H54 (cell line): ENCODE measurements at places on chromosomes 6 and 20.

- DNase-seq, result no peak
Measured at GRCh38 chr6:145850671-145851070, 36.1 kb upstream of the FBXO30 start.

DNA sequence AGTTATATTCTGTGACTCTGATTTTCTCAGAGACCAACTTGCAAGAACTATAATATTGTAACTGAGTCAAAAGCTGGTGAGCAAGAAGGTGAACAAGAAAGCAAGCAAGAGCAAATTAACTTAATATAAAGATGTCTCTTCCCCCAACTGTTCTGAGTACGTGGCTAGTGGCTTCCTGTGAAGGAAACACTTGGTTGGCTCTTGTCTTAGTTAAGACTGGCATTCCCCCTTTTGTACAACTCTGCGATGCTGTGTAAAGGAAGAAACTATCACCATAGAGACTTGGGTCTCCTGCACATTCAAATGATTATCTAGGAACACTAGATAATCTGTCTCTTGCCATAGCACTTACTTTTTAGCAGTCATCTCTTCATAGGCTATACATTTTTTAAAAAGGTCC, 47.3 kb upstream of the TNFAIP3 start:
- DNase-seq, result no peak

DNA sequence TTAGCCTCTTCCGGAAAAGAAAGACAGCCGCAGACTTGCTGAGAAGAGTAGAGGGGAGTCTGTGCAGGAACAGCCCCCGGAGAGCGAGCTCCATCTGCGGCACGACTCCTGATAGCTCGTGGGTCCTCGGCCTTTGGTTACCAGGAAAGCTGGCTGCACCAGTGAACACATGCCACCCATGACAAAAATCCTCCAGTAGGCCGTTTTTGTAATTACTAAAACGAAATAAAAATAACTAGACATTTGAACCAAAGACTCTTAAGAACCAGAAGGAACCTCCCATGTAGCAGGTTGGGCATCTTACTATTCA, 42.2 kb downstream of the RAMACL start:
- DNase-seq, result no peak

- no peak for DNase-seq
Measured at GRCh38 chr20:58953050-58953449, 28.0 kb upstream of the NELFCD start.

- DNase-seq, result no peak
Measured at GRCh38 chr20:12916699-12917098, 92.1 kb upstream of the SPTLC3 start.

- no peak for DNase-seq
Measured at GRCh38 chr20:24662752-24663365, 193.4 kb downstream of the SYNDIG1 start.

GRCh38 chr6:52157301-52157941, 28.8 kb upstream of the IL17A start:
- peak; percentile 18 for DNase-seq

GRCh38 chr20:10219993-10220750, 1.5 kb downstream of the SNAP25 start:
- no peak for DNase-seq

- DNase-seq, result no peak
Measured at GRCh38 chr6:905556-905955, 212.6 kb upstream of the EXOC2 start.

- no peak for DNase-seq
Measured at GRCh38 chr20:48990467-48990866, 55.6 kb upstream of the CSE1L start.

- DNase-seq, result peak; percentile 74
Measured at GRCh38 chr20:1415667-1416468, 23.0 kb upstream of the FKBP1A start.

DNA sequence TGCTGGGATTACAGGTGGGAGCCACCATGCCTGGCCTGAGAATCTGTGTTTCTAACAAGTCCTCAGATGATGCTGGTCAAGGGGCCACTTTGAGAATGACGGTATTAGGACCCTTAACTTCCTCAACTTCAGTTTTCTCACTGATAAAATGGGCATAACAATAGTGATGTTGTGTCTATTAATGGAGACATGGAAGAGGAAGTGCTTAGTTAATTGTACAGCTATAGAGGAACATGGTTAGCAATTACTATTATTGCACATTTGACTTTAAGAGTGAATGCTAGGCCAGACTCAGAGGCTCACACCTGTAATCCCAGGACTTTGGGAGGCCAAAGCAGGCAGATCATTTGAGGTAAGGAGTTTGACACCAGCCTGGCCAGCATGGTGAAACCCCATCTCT, 12.7 kb downstream of the DPPA5 start:
- DNase-seq, result no peak

- no peak for DNase-seq
Measured at GRCh38 chr20:20706285-20706684, 6.2 kb downstream of the RALGAPA2 start.

- no peak for DNase-seq
Measured at GRCh38 chr20:7691647-7692269, 248.5 kb downstream of the HAO1 start.

DNA sequence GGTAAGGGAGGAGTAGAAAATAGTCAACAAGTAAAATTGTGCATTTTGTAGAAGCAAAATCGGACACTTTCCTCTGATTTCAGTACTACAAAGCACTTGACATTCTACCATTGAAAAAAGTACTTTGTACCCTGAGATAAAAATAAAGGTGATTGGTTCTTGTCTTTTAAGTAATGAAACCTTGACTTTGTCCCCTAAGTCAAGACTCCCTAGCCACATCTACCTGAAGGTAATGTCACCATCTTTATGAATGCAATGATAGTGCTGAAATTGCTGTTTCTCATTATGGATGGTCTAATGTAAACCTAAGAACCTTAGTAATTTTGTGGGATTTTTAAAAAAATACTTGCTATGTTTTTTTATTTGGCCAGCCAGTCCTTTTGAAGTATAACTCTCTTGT, 2.4 kb upstream of the MAN1A1 start:
- no peak for DNase-seq

- DNase-seq, result no peak
Measured at GRCh38 chr6:43339168-43339567, 30.3 kb downstream of the ZNF318 start.

DNA sequence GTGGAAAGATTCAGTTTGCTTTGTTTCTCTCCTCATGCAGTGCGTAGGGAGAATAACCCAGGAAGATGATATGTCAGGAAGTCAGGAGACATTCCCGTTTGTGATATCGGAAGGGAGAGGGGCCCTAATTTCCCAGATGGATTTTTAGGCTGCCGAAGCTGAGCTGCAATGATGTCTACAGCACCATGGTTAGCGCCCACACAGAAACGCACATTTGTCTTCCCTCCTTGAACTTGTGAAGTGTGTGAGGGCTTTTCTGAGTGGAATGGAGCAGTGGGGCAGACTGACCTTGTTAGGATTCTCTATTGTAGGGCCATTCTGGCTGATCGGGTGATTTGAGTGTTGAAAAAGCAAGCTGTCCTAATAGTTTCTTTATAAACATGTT, 191.3 kb upstream of the ARG1 start:
- DNase-seq, result no peak

- no peak for DNase-seq
Measured at GRCh38 chr6:154673919-154674318, 59.3 kb upstream of the SCAF8 start.

DNA sequence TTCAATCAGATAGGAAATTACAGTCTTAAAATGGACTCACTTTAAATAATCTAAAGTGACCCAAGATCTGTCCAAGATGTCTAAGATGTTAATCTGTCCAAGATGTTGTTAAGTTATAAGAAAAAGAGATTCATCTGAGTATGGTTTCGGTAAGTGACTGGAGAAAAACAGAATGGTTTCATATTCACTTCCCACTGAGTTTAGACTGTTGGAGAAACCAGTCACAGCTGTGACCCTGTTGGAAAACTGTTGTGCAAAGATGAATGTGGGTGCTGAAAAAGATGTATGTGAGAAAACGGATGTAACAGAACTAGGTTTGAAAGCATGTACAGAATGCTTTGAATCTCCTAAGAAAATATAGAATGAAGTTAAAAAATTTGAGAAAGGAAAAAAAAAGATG, 325.9 kb downstream of the COL12A1 start:
- DNase-seq, result no peak

DNA sequence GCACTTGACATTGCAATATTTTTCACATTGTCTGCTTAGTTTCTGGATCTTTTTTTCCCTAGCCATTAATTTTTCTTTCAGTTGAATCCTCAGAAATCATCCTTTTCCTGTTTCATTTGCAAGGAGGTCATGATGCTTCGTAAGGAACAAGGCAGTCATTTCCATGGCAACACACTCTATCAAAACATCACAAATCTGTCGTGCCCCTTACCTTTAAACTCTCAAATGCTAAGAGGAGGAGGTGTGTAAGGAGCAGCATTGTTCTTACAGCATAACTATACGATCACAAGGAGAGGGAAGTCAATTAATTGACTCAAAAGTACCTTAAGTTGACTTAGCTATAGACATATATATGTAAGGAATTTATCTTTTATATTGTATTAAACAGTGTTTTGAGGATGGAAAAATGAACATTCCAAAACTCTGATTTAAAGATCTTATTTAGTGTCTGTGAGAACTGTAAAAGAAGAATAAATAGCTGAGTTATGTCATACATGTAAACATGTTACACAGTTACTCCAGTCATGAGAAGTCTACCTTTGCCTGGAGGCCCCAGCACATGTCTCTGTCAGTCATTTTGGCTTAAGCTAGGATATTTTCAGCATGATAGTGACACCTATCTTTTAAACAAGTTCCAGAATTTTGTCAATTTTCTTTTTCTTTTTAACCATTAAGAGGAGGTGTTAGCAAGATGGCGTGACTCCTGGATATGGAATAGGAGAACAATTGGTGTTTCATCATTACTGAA, 41.6 kb downstream of the CDKAL1 start:
- DNase-seq, result no peak
